ENCODE measurements at places on chromosomes 2 and 18. TPM values are rescaled to one million over a fixed set of nuclear protein-coding genes. Genes with fewer than 3 reads are reported as not detected.

The TWIST2 gene
- 5.0 TPM for total RNA-seq

The ALPP gene
- total RNA-seq: 47.5 TPM

The ITGA4 gene
- 0.15 TPM for total RNA-seq

GRCh38 chr18:60232541-60232940, 140.0 kb downstream of the MC4R start:
- no peaks in the 10 kb centered on the region for H3K27me3 ChIP-seq
- peak overlapping the region; percentile 25 for H3K27ac ChIP-seq
- H3K36me3 ChIP-seq: no peaks in the 10 kb centered on the region
- H3K4me1 ChIP-seq: peaks cover 13% of the 10 kb centered on the region

DNA sequence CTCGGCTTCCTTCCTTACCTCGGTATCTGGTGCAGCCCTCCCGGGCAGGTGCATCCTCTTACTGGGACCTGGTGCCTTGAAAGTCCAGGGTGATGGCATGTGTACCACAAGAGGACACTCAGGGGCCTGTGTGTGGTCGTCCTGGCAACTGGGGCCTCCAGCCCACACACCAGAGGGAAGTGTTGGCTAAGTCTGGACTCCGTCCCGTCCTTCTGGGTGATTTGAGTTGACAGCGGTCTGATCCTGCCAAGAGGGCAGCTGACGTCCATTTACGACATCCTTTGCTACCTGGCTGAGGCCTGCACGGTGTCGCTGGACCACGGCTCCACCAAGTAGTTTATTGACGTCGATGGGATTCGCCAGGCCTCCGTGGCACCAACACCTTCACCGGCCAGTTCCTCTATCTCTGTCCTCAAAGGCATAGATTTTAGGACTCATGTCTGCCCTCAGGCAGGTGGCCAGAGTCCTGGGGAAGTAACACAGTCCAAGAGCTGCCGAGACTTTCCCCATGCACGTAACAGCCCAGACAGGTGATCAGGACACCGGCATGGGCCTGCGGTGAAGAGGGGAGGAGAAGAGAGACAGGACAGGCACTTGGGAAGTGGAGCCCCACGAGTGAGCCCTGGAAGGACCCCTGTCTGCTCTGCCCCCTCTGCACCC, 186.0 kb upstream of the HDAC4 start:
- H3K4me3 ChIP-seq: no peak overlapping the region
- no peak for DNase-seq
- H3K27ac ChIP-seq: no peak overlapping the region
- H3K36me3 ChIP-seq: no peaks in the 10 kb centered on the region
- H3K27me3 ChIP-seq: peaks cover 100% of the 10 kb centered on the region
- H3K4me1 ChIP-seq: no peaks in the 10 kb centered on the region

GRCh38 chr2:72695676-72696075, 130.2 kb downstream of the EXOC6B start:
- no peak for DNase-seq
- H3K36me3 ChIP-seq: no peaks in the 10 kb centered on the region
- no peak overlapping the region for H3K27ac ChIP-seq
- H3K27me3 ChIP-seq: no peaks in the 10 kb centered on the region
- H3K4me1 ChIP-seq: peaks cover 16% of the 10 kb centered on the region
- H3K4me3 ChIP-seq: no peak overlapping the region

The CRYGA gene
- not detected for total RNA-seq

The SCYGR4 gene
- total RNA-seq: not detected

- no peak overlapping the region for H3K4me3 ChIP-seq
- no peaks in the 10 kb centered on the region for H3K4me1 ChIP-seq
- no peak for DNase-seq
- H3K36me3 ChIP-seq: no peaks in the 10 kb centered on the region
Measured at GRCh38 chr2:79782576-79783452, 270.0 kb downstream of the CTNNA2 start.

DNA sequence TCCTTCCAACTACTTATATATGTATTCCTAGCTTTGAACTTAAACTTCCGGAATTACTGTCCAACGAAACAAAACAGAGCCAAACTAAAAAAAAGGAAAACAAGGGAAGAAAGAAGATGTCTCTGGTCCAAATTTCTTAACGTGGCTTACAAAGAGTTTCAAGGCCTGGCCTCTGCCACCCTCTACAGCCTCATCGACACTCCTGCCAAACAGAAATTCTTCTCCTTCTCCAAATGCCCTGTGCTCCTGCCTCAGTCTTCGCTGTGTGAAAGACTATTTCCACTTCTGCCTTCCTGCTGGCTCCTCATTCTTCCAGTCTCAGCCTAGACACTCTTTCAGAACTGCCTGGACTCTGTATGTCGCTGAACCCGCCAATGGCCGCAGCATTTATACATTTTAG, 249.2 kb downstream of the TXNL1 start:
- no peak for DNase-seq
- no peaks in the 10 kb centered on the region for H3K36me3 ChIP-seq

The RTP5 gene
- not detected for total RNA-seq

DNA sequence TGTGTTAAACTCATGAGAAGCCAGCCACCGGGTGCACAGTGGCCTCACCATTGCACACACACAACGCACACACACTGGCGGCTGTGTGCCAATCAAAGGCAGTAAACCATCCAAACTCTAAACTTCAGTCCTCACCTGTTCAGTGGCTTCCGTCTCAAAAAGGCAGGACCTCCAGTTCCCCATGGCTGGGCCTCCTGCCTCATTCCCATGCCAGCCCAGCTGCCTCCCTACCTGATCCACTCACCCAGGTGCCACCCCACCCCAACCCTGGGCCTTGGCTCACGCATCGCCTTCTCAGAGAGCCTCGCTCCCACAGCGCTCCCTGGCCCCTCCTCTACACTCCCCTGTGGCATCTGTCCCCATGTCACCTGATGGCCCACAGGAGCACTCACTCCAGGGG, 190.9 kb downstream of the EIPR1 start:
- H3K27me3 ChIP-seq: no peaks in the 10 kb centered on the region
- H3K4me1 ChIP-seq: no peaks in the 10 kb centered on the region
- H3K36me3 ChIP-seq: 0 out of 2 replicates have a peak, but pooled peaks cover under 1% of the 10 kb centered on the region
- H3K27ac ChIP-seq: no peak overlapping the region
